ENCODE measurements at places on chromosomes 6 and 20.
A peak's percentile ranks its signal among the peaks of the same experiment; 100 is the strongest.

DNA sequence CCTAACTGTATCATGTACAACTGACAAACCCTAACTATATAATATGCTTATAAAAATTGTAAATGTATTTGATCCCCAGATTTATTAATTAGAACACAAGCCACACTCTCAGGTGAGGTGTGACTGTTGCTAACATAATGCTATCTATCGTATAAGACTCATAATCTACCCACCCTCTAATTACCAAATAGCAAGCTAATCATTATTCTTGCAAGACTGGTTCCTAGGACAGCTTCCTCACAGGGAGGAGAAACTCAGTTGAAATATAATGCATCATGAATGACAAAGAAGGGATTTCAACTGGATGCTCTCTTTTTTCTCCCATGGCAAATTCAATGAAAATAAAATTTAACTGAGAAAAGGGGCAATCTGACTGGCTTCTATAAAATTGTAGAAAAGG lies 35.4 kb downstream of the ELOVL4 start:
- no peak for DNase-seq

DNA sequence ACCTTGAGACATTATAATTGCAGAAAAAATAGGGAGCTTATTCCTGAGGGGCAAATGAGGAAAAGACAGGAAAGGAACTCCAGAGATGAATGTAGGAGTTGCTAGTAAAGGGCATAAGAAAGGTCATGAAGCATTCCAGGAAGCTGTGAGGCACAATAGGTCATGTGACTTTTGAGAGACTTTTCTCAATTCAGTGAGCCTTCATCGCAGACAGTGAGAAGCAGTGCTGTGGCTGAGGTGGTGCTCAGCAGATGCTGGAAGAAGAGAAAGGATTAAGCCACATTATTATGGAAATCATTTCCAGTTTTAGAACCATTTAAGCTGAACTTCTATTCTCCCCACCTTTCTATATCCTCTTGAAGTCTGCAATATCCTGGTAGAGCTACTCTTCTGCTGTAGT lies 4.1 kb downstream of the SPTLC3 start:
- DNase-seq: no peak

GRCh38 chr20:57445298-57445697 lies 54.1 kb downstream of the RBM38 start:
- peak; percentile 30 for DNase-seq

DNA sequence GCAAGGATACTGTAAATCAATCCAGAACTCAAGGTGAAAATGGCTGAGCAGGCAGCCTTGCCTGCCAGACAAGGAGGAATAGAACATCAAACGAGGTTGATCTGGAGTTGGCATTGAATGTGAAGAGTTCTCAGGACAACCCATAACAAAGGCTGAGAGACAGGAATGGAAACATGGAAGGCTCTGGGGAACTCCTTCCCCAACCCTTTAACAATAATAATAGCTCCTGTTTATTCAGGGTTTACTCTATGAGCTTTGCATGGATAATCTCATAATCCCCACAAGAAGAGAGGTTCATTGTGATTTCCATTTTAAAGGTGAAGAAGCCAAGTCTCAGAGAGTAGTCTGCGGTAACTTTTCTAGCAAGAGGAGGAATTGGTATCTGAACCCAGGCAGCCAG lies 151.7 kb downstream of the SOD2 start:
- DNase-seq: no peak

GRCh38 chr6:82259389-82259788 lies 11.8 kb upstream of the IBTK start:
- DNase-seq: no peak

DNA sequence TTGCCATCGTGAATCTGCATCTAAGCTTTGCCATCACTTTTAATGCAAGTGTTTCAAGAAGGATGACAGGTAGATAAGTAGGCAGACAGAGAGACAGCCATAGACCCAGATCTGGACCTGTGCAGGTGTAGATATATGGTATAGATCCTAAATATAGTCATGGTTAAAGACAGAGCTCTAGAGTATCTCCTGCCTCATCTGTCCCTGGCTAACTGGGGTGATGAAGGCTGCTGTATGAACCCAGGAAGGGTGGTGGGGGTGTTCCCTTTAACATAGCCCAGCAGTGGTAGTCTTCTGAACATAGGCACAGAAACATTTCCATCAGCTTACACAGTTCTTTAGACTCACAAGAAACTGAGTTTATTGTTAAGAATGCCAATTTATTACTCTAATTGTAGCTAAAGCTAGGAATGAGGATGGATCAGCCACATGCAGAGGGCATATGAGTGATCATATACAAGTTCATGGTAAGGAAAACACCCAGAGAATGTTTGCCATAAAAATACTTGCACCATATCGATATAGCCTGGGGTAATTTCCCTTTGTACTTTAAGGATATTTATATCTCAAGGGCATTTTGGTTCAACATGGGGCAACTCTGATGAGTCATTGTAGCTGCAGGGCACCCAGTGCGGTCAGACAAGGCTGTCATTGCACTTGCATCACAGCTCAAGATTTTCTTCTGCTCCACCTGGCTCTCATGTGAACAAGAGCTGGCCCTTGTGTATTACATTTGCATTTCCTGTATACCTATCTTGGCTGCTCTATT lies 587.2 kb downstream of the EPM2A start:
- no peak for DNase-seq

- no peak for DNase-seq
These were observed 65.2 kb downstream of the THBS2 start for GRCh38 chr6:169188475-169188874.

- DNase-seq: no peak
These were observed 100.7 kb upstream of the STMND1 start for GRCh38 chr6:17001188-17001587.

GRCh38 chr6:78435671-78436070 lies 431.7 kb upstream of the IRAK1BP1 start:
- no peak for DNase-seq

DNA sequence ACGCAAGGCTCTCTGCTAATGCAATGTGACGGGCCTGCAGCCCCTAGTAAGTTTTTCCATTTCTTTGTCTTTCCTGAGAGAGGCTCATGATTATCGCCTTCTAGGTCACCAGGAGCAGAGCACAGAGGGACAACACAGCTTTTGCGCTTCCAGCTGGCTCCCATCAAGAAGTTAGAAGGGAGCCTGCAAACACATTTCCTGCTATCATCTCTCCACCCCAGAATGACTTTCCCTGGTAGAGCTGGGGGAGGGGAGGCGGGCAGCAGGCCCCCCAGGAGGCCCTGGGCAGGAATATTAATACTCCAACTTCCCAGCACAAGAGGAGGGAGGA lies 35.7 kb upstream of the CCDC167 start:
- DNase-seq: no peak

- peak; percentile 49 for DNase-seq
These were observed 593 bp downstream of the DNMT3B start for GRCh38 chr20:32762754-32763201.

DNA sequence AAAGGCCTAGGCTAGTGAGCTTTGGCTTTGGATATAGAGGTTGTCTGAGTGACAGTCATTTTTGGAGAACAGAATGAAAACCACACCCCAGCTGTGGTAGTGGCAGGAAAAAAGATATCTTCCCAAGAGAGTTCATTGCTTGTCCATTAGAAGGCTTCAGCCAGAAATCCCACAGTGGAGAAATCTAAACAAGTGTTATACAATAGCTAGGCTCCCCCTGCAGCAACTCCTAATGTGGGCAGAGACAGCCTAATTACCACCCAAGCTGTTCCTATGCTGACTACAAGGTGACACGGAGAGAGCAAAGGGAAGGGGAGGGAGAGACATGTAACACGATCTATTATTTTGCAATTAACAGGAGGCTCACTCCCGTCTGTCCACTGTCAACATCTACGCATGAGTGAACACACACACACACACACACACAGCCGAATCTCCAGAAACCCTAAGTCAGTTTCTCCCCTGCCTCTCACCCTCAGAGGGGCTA lies 147.5 kb upstream of the TCF21 start:
- DNase-seq: no peak

- peak; percentile 76 for DNase-seq
These were observed 208.2 kb downstream of the THBS2 start for GRCh38 chr6:169045486-169045885.

- DNase-seq: peak; percentile 11
These were observed 167.5 kb downstream of the VEGFA start for GRCh38 chr6:43937236-43938177.

GRCh38 chr20:51022227-51022802 lies 592 bp downstream of the KCNG1 start:
- no peak for DNase-seq

DNA sequence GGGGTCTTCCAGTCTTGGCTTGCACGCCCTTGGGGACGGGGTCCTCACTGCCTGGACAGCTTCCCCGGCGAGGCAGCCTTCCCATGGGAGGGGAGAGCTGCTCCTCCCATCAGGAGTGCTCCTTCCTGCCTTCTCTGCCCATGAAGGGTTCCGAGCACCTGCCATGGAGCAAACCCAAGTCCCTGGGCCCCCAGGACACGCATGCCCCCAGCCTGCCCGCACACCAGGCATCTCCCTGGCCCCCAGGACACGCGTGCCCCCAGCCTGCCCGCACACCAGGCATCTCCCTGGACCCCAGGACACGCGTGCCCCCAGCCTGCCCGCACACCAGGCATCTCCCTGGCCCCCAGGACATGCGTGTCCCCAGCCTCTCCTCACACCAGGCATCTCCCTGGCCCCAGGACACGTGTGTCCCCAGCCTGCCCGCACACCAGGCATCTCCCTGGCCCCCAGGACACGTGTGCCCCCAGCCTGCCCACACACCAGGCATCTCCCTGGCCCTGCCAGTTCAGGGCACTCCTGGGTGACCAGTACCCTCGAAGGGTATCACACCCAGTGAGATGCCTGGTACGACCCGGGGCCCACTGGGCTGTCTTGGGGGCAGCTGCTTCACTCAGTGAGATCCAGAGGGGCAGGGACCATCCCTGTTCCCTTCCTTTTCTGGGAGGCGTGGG lies 21.7 kb downstream of the COL20A1 start:
- no peak for DNase-seq

- no peak for DNase-seq
These were observed 104.9 kb upstream of the NXT1 start for GRCh38 chr20:23245553-23246181.

GRCh38 chr20:34242879-34243278 lies 1.7 kb downstream of the ASIP start:
- no peak for DNase-seq

DNA sequence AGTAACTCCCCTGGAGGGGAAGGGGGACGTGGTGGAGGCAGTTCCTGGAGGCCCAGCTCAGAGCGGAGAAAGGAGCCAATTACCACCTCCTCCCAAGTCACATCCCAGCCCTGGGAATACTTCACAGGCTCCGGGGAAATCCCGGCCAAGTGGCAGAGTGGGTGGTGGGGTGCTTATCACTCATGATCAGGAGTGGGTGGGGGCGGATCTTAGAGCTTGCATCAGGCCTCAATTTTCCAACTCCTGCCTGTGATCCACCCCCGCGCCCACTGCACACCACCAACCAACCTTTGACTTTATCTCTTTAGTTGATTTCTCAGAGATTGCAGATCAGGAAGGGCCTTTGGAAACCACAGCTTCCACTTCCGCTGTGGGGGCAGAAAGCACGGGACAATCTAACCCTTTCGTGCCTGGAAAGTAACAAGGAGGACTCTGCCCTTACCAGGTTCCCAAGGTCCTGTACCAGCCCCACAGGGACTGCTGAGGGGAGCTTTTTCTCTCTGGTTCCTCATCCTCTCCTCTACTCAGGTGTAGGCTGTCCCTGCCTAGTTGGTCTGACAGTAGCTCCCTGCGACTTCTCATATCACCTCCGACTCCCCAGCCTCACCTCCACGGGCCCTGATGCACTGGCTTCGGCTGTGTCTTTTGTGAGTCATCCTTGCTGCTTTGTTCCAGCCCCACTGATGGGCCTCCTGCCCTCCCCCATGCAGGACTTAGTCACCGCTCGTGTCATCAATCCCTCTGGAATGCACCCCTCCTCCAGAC lies 24.9 kb upstream of the IER3 start:
- no peak for DNase-seq

DNA sequence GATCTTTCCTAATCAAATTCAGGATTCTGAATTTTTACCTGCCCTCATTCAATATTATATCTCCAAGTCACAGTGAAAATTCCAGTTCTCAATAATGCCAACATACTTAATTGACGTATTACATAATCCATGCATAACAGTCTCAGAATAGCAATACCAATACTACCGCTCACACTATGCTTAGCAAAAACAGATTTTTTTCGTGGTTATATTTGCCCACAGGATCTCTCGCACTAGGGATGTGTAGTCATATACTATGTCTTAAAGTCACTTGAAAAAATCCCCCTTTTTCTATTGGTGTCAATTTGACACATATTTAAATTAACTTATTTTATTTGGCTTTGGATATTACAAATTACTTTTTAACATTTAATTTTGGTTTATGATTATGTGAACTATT lies 323.1 kb upstream of the SLC35B3 start:
- DNase-seq: no peak

DNA sequence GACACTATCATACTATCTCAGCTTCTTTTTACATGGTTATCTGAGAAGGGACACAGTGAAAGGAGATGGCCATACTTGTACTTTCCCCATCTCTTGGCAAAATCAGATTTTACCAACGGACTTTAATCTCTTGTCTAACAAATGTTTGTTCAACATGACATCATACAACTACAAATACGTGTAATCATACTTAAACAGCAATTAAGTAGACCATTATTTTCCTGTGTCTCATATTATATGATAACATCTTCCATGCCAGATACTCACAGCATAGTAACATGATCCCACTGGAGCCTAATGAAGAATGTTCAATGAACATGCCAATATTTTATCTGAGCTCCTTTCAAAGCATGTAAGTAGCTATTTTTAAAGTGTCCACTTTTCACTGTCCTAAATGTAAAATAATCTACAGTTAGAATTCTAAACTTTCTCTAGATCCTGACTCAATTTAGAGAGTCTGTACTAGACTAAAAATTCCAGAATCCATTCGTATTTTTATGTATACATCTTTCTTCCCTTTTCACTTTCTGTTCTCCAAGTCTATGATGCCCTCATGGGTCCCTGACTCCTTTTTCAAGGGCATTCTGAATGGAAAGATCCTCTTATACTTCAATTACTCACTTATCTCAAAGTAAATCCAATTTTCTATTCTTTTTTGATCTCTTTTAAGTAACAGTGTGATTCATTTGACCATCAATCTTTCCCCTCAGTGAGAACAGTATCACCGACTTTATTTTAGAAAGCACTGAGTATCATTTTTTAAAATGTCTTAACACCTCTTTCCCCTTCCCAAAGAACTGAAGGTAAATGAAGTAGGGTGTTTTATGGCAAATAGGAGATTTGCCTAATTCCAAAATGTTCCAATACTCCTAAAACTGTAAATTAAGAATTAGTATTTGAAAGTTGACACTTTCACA lies 133.5 kb downstream of the CDK19 start:
- DNase-seq: no peak

- DNase-seq: no peak
These were observed 5.5 kb upstream of the SLC17A2 start for GRCh38 chr6:25935953-25936352.

- DNase-seq: peak; percentile 48
These were observed 376.9 kb downstream of the RNGTT start for GRCh38 chr6:88586371-88587149.

- DNase-seq: no peak
These were observed 52.6 kb upstream of the CEP162 start for GRCh38 chr6:84280030-84280429.

- no peak for DNase-seq
These were observed 225.3 kb upstream of the FAM83B start for GRCh38 chr6:54621285-54621684.

GRCh38 chr20:60170116-60170515 lies 211.9 kb downstream of the CDH26 start:
- DNase-seq: no peak
